NCI-H1436 treated with DMSO at 0.1 percent for 48 hours (cell line): ENCODE measurements at places on chromosomes 16 and 17.

DNA sequence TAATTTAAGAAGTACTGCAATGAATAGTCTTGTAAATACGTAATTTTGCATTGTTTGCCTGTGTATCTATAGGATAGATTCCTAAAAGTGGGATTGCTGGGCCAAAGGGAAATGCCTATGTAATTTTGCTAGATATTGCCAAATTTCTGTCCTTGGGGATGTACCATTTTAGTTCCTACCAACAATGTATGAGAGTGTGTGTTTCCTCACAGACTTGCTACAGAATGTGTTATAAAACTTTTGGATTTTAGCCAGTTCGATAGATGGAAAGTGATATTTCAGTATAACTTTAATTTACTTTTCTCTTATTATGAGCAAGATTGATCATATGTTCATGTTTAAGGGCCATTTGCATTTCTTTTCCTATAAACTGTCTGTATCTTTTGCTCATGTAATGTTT lies 8.3 kb downstream of the TANGO6 start:
- no peak for DNase-seq

DNA sequence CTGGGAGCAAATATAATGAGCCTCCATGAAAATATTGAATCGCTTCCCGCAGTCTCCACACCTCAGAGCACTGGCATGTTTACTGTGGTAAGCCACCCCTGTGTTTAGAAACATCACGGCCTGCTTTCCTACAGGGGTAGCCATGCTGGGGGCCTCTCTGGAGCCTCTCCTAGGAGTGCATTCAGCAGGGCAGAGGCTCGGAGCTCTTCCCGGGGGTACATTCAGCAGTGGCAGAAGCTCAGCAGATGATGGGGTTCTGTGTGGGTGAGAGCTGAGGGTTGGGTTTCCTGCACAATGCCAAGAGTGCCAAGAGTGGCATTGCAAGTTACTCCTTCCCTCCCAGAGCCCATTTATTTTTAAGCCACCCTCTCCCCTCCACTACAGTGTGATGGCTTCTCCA lies 386.6 kb downstream of the SEC14L1 start:
- DNase-seq = no peak

GRCh38 chr17:33777674-33778073 lies 477.4 kb upstream of the CCL2 start:
- no peak for DNase-seq

GRCh38 chr16:89312598-89313299 lies 95.2 kb downstream of the ZNF778 start:
- DNase-seq = no peak

DNA sequence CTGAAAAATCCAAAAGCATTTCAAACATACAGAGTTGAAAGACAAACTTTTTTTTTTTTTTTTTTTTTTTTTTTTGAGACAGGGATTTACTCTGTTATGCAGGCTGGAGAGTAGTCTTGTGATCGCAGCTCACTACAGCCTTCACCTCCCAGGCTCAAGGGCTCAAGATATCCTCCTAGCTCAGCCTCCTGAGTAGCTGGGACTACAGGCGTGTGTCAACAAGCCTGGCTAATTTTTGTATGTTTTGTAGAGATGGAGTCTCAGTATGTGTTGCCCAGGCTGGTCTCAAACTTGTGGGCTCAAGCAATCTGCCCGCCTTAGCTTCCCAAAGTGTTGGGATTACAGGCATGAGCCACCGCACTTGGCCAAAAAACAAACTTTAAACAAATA lies 64.2 kb upstream of the KIFC3 start:
- no peak for DNase-seq

DNA sequence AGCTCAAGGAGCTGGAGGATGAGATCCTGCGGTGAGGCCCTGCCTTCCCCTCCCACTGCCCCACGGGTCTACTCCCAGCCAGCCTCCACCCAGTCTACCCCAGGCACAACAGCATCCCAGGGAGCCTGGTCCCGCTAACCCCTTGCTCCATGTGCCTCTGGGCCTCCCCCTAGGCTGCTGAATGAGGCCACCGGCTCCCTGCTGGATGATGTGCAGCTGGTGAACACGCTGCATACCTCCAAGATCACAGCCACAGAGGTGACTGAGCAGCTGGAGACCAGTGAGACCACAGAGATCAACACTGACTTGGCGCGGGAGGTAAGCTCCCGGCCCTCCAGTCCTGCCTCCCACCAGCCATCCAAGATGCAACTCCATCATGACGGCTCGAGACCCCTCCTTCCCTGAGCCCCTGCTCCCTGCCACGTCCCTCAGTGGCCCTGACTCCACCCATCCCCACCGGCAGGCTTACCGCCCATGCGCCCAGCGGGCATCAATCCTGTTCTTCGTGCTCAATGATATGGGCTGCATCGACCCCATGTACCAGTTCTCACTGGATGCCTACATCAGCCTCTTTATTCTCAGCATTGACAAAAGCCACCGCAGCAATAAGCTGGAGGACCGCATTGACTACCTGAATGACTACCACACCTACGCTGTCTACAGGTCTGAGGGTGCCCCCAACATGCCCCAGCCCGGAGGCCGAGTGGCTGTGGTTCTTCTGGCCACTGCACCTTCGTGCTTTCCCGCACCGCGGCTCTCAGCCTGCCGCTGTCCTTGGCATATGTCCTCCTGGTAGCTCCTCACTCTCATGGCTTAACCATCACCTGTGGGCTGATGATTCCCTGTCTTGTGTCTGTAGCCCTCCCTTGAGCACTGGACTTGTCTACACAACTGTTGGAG lies 15.0 kb upstream of the KDM6B start:
- DNase-seq = no peak

DNA sequence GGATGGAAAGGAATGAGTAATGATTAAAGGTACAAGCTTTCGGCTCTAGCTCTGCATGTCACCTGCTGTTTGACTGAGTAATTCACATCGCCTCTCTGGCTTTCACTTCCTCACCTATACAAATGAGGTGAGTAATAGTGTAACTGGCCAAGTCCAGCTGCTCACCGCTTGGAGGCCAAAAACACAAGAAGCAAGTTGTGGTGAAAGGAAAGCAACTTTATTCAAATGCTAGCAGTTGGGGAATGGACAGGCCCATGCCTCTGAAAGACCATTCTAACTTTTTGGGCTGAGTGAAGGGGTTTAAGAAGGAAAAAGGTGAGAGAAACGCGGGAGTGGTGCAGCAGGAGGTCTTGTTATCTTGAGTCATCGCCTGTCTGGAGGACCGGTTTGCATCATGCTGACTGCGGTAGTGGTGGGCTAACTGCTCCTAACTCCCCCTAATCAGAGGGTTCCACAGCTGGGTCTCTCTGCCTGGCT lies 45.7 kb upstream of the CSNK2A2 start:
- DNase-seq = no peak

GRCh38 chr16:31427441-31428278 lies 500 bp downstream of the COX6A2 start:
- DNase-seq = no peak

DNA sequence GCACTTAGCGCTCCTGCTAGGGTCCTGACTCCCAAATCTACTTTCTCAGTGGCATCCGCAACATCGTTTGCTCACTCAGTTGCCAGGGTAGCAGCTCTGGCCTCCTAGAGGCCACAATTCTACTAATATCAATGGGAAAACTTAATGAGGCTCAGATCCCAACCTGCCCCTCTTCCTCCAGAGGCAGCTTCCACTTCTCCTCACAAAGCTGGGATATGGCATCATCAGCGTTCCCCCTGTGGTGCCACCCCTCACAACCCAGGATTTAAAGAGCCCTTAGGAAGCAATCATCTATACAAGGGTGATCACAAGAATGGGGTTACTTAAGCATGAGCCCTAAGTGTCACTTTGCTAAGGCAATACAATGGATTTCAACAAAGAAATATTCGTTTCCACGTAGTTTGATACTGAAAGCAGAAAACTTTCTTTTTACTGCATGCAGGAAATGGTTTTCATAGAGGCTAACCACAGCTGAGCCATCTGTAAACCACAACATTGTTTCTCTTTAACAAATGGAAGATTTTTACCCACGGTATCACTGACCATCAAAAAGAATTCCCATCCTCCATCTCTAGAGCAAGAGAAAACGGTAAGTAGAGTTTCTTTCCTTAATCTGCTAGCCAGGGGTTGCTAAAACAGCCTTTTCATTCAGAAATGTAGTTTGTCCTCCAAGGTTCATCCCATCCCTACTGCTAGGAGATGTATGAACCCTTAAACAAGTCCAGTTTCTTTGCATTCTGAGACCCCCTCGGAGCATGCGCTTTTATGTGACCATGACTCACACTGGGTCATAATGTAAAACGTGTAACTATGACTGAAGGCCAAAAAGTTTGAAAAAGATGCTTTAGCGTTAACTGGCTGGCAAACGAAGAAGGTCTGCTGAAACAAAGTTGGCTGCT lies 68.3 kb upstream of the BCAR1 start:
- DNase-seq = no peak

- no peak for DNase-seq
Observed at GRCh38 chr17:83155128-83156121, 76.0 kb downstream of the METRNL start.

DNA sequence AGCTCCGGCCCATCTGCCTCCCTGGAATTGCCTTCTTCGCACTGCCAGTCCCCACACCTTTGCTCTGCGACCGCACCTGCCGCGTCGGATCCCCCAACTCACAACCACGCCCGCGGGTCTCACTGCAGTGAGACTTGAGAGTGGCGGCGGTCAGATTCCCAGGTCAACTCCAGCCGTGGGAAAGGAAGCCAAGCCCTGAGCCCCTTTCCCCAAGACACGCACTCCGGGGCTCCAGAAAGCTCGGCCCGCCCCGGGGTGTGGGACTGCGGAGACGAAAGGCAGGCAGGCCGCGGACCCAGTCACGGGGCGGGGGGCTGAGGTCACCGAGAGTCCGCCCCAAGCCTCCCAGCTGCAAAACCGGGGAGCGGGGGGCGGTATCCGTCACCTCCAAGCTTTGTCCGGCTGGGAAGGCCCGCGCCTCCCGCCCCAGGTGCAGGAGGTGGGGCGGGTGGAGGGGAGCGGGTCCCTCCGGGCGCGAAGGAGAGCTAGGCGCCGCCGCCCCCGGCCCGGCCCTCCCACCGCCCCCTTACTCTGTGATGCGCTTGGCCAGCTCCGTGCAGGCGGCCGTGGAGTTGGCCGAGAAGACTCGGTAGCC lies 615 bp downstream of the PRPSAP1 start:
- DNase-seq = no peak

DNA sequence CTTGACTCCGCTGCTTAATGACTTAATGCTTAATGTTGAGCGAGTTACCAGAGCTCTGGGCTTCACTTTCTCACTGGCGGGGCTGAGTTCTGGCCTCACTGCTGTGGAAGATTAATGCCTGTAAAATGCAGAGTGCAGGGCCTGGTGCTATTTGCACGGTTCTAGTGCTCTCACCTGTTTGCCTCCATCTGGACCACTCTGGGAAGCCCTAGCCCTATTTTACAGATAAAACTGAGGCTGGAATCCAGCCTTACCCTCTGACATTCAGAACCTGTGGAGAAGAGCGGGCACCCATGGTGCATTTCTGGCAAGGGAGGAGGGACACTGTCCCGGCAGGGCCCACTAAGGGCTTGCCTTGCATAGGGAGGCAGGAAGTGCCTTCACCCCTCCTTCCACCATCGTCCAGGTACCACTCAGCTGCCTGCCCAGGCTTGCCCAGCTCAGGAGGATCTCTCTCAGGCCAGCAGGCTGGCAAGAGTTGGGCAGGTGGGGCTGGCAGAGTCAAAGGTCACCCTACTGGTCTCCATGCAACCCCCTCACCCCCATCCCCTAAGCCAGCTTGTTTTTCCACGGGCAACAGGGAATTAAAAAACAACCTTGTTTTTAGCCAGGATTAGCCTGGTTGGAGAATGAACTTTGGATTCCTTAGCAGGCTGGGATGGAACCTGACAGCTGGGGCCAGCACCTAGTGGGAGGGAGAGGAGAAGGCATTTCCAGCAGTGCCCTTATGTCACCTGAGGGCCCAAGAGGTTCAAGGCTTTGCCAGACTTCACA lies 4.1 kb upstream of the UBALD1 start:
- DNase-seq = no peak

- no peak for DNase-seq
Observed at GRCh38 chr16:88535191-88535856, 34.9 kb upstream of the ZC3H18 start.

GRCh38 chr16:78927766-78928165 lies 672.8 kb downstream of the MAF start:
- no peak for DNase-seq
